ENCODE measurements at places on chromosomes 3 and 15.

DNA sequence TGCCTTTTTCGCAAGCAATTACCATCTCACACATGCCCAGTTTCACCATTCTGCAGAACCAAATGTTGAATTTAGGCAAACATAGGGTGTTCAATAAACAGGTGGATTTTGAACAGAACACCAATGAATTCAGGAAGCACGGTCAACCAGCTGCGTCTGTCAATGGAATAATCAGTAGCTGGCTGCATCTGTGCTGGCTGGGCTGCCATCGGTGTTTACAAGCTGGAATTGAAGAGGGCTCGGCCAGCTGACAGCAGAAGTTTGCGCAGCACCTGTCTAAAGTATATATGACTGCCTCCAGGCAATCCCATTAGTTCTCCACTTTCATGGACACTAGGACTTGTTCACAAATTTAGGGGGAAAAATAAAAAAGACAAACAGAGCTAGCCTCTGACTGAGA lies 996.4 kb upstream of the CFAP20DC start:
- no peak for DNase-seq

- DNase-seq: peak; percentile 82
Measured at GRCh38 chr3:46359733-46360493, 6.0 kb downstream of the CCR2 start.

DNA sequence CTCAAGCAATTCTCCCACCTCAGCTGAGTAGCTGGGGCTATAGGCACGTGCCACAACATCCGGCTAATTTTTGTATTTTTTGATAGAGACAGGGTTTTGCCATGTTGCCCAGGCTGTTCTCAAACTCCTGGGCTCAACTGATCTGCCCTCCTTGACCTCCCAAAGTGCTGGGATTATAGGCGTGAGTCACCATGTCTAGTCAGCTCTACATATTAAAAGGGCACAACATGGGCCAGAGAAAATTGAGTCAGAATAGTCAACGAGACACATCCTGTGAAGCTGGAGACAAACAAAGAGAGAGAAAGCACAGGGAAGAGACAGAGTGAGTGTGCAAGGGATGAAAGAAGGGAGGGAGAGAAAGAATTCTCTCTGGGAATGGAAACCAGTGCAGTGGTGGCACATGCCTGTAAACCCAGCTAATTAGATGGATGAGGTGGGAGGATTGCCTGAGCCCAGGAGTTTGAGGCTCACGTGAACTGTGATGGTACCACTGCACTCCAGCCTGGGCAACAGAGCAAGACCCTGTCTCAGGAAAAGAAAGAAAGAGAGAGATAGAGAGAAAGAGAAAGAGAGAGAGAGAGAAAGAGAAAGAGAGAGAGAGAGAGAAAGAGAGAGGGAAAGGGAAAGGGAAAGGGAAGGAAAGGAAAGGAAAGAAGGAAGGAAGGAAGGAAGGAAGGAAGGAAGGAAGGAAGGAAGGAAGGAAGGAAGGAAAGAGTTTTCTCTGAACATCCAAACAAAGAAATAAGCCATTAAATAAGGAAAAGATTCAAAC lies 107.2 kb upstream of the SLC25A36 start:
- DNase-seq: peak; percentile 74

- peak; percentile 62 for DNase-seq
Measured at GRCh38 chr3:66989860-66990696, 8.0 kb upstream of the KBTBD8 start.

- DNase-seq: peak; percentile 75
Measured at GRCh38 chr3:12400616-12401194, 83.6 kb upstream of the TSEN2 start.
